ENCODE measurements at places on chromosomes 16 and 17.
A peak's percentile ranks its signal among the peaks of the same experiment; 100 is the strongest.

DNA sequence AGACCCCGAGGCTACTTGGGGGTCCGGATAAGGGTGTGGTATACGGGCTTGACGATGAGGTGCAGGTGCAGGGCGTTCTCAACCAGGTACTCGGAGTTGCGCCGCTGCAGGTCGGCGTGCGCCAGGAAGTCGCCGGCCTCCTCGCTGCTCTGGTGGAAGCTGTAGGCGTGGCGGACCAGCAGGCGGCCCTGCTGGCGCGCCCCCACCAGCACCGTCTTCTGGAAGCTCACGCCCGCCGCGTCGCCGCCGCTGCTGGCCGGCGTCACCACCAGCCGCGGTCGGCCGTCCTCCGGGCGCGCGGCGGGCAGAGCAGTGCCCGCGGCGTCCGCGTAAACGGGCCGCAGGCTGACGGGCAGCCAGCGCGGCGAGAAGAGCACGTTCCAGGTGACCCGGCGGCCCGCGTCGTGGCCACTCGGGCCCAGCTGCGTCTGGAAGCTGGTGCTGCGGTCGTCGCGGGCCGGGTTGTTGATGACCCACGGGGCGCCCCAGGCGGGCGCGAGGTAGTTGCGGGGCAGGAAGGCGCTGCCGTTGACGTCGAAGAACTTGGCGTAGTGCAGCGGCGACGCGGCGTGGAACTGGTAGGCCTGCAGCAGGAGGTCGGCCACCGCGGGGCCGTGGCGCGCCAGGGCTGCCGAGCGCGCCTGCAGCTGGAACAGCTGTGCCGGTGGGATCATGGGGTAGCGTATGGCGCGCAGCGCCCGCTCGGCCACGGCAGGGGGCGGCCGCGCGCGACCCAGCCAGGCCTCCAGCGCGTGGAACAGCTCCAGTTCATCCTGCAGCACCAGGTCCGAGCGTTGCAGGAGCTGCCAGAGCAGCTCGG lies 4.8 kb downstream of the BTBD17 start:
- no peak for DNase-seq

GRCh38 chr17:2179615-2180295 lies 123.8 kb downstream of the SMG6 start:
- DNase-seq: no peak

DNA sequence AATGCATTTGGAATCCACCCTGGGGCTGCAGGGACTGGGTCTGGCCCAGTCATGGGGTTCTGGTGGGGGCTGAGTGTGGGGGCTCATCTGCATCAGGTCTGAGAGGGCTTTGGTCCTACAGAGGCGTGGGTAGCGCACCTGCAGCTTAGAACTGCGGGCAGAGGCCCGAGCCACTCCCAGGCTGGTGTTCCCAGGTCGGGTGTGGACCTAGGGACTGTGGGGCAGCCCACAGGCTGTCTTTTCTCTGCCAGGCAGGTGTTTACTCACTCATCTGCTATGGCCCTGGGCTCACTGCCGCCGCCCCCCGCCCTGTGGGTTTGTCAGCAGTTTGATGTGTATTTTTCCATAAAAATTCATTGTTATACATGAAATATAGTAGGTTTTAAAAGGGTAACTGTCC lies 27.0 kb upstream of the DOC2B start:
- DNase-seq: no peak

DNA sequence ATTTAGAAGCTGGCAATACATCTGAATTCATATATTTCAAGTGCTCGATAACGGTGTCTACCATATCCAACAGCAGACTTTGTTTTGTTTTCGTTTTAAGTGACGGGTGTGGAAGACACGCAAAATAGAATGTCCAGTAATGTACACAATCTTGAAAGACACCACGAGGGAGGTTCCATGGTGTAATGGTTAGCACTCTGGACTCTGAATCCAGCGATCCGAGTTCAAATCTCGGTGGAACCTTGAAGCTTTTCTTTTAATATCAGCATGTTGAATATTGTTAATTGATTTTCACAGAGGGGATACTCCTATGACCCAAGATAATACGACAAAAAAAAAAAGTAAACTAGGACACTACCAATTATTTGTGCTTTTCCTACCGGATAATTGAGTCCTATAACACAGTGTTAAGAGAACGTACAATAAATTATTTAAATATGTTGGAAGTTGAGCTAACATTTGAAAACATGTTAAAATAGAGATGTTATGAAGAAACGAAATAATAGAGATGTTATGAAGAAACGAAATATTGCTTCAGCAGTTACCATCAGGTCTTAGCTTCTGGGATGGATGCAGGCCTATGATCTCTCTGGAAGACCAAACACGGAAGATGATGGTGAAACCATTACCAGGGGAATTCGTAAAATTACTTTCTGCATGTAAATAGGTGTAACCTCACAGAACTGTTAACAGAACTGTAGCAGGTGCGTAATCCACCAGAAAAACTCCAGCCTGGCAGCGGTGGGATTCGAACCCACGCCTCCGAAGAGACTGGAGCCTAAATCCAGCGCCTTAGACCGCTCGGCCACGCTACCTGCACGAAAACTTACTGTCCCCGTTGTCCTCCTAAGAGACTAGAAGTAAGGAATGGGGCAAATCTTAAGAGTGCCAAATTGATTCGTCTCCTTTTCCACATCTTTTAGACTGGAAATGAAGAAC lies 1.5 kb upstream of the ALOXE3 start:
- peak; percentile 71 for DNase-seq

DNA sequence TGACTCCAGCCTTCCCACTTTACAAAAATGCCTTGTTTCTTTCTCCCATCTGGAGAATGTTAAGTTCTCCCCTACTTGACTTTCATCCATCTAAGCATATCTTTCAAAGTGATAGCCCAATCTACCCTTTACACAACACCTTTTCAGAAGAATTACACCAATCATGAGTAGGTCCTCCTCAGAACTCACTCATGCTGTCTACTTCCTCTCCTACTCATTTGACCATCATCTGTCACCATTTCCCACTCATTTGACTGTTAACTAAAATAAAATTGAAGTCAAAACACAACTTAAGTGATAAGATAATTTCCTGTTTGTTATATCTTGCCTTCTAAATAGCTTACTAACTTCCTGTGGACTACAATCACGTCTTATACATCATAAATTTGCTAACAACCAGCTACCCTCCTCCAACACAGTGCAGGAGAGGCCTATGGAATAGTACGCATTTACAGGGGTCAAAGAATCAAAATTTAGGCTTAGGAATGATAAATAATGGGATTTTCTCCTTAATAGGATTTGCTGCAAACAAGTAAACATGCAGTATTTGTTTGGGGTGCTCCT lies 16.1 kb downstream of the KCNJ16 start:
- no peak for DNase-seq

DNA sequence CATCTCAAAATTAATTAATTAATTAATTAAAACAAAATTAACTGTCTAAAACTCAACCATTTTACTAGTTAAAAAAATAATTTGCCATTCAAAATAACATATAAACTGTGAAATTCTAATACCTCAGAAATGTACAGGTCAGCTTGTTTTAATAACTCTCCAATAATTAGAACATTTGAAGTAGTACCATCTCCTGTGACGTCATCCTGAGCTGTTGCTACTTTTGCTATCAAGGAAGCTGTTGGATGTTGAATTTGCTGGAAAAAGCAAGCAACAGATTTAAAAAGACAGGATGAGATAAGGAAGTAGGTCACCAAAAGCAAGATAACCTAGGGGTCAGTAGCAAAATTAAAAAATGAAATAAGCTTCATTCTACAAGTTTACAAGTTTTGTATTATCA lies 2.8 kb downstream of the CCT6B start:
- DNase-seq: no peak

DNA sequence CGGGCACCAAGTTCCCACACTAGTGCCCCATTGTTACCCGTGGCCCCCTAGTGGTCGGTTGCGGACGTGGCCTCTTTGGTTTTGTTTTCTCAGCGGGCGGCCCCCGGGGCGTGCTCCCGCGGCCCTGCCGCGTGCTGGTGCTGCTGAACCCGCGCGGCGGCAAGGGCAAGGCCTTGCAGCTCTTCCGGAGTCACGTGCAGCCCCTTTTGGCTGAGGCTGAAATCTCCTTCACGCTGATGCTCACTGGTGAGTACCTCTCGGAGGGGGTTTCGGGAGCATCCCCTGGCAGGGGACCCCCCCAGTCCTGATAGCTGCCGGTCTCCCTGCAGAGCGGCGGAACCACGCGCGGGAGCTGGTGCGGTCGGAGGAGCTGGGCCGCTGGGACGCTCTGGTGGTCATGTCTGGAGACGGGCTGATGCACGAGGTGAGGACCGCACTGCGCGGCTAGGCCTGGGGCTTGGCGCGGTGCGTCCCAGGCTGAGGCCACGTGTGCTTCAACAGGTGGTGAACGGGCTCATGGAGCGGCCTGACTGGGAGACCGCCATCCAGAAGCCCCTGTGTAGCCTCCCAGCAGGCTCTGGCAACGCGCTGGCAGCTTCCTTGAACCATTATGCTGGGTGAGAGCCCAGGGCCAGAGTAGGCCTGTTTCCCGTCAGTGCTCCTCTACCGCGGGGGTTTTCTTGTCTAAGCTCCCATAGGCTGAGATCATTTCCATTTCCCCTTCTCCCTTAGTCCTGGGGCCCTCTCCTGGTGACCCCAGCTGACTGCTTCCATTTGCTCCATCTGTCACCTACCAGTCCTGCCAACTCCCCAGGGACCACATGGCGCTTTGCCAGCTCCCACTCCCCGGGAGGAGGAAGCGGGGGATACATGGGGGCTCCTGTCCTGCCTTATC lies 1.7 kb downstream of the SPHK1 start:
- peak; percentile 72 for DNase-seq

DNA sequence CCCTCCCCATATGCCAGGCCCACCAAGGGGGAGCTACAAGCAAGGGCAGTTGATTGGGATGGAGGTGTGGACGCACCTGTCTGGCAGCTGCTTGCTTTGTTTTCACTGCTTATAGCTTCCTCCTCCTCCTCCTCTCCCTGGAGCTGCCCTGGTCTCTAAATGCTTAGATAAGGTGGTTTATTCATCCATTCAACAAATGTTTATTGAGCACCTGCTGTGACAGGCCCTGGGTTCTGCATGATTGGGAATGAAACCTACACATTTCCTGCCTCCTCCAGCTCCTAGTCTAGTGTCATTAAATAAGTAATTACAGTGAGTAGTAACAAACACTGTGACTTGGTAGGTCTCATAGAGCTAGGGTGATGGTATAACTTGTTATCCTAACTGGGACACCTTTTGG lies 17.4 kb upstream of the MAP3K14 start:
- no peak for DNase-seq

- no peak for DNase-seq
Measured at GRCh38 chr17:8117980-8118768, at the start of gene ALOXE3. ALOXE3 (minus strand) TSS chr17:8118514; CDS start chr17:8117990, 524 bp downstream.

DNA sequence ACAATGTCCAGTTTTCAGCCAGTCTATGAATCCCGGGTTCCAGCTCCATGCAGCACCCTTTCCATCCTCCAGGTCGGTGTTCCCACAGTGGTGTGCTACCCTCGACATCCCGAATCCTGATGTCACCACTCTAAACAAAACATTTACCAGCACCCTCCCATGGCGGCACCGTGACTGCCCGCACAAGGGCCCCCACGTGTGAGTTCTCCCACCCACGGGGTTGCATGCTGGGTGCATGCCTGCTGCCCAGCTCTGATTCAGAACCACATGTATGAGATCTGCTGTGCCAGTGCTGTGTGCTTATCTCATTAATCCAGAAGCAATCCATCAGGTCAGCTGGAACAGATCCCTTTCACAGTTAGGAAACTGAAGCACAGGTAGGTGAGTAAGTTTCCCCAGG lies 57.4 kb downstream of the C16orf78 start:
- DNase-seq: no peak

DNA sequence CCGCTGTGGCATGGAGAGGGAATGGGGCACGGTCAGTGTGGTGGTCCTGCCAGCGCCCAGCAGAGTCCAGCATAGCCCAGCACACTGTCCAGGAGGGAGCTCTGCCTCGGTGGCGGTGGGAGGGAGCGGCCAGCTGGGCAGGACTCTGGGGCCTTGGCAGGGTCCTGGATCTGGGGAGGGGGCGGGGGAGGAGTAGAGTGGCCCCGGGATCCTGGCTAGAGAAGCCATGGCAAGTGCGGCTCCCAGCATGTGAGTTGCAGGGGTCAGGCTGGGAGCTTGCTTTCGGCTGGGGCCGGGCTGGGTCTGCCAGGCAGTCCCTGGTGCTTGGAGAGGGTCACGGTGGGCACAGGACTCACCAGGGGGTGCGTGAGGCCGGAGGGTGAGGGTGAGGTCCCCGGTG lies 3.9 kb downstream of the GNPTG start:
- no peak for DNase-seq

DNA sequence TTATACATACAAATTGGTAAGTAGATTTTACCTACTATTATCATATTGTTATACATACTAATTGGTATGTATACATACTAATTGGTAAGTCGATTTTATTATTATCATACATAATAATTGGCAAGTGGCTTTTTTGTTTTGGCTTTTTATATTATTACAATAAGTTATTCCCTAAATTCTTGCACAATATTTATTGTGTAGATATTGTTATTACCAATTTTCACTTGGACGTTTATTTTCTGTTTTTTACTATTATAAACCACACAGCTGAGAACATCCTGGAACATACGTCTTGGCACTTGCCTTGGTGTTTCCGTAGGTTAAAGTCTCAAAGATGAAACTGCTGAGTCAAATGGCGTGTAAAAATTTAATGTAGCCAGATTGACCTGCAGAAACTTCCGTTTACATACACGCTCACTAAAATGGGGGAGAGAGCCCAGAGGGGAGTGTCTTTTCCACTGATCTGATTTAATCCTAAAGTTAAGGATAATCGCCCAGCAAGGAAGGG lies 18.9 kb downstream of the GNGT2 start:
- DNase-seq: no peak

DNA sequence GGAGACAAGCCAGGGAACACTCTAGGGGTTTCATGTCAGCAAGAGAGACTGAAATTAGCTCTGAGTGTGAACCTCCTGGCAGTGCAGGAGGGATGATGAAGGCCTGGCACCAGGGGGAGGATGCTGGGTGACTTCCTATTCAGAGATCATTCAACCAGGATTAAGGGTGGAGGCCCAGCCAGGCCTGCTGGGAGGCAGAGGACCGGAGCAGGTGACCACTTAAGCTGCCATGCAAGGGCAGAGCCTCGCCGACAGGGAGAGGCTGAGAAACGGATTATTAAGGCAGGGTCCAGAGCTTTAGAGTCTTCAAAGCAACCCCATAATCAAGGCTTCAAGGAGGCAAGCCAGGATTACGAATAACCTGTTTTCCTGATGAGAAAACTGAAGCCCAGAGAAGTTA lies 10.6 kb upstream of the SRCIN1 start:
- no peak for DNase-seq

DNA sequence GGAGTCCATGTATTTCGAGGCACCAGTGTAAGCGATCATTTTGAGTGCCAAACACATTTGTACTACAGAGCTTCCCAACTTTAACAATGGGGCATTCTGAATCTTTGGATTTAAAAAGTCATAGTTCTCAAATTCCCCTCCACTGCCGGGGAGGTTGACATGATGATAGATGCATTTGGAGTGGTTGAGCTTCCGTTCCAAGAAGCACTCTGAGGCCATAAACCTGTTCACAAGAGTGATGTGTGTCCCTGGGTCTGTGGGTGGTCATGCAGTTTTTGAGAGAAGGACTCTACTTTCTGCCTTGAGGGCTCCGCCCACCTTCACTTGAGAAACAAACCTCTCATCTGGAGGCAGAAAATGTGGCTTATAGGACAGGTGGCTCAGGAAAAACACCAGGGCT lies 43.7 kb downstream of the IRX5 start:
- no peak for DNase-seq

Data from activated T-helper 9 cell treated with anti-CD3 and anti-CD28 coated beads, Interleukin-2, amount 50 U/mL, for 16 hours (primary cell).